ENCODE measurements at places on chromosomes 4 and X.

- peak; percentile 27 for DNase-seq
These were observed 589.9 kb upstream of the GALNT7 start for GRCh38 chr4:172578712-172579111.

- DNase-seq: no peak
These were observed 41.1 kb upstream of the TMEM184C start for GRCh38 chr4:147576084-147576483.

DNA sequence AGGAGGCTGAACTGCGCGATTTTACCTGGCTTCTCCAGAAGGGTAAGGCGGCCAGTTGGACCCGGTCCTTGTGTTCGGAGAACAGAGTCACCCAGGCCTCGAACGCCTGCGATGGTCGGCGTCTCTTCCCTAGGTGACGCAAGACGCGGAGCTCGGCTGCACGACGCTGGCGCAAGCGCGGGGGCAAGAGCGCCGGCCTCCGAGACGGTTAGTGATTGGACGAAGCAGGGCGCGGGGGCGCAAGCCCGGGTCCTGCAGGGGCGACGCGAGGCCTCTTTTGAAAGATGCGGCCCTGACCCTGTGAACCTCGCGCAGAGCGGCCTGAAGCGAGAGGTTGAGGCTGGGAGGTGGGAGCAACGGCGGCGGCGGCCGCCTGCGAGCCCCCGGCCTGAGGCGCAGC lies 428 bp downstream of the ADAD1 start:
- no peak for DNase-seq

- peak; percentile 18 for DNase-seq
These were observed 63.3 kb downstream of the GPAT3 start for GRCh38 chr4:83599183-83599582.

DNA sequence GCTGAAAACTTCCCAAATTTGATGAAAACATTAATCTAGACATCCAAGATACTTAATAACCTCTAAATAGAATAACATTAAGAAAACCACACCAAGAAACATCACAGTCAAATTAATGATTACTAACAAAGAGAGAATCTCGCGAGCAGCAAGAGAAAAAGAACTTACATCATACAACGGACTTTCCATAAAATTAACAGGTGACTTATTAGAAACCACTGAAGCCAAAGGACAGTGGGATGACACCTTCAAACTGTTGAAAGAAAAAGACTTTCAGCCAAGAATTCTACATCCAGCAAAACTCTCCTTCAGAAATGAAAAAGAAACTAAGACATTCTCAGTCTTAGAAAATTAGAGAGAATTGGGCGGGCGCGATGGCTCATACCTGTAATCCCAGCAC lies 232.0 kb downstream of the SNCA start:
- DNase-seq: no peak

DNA sequence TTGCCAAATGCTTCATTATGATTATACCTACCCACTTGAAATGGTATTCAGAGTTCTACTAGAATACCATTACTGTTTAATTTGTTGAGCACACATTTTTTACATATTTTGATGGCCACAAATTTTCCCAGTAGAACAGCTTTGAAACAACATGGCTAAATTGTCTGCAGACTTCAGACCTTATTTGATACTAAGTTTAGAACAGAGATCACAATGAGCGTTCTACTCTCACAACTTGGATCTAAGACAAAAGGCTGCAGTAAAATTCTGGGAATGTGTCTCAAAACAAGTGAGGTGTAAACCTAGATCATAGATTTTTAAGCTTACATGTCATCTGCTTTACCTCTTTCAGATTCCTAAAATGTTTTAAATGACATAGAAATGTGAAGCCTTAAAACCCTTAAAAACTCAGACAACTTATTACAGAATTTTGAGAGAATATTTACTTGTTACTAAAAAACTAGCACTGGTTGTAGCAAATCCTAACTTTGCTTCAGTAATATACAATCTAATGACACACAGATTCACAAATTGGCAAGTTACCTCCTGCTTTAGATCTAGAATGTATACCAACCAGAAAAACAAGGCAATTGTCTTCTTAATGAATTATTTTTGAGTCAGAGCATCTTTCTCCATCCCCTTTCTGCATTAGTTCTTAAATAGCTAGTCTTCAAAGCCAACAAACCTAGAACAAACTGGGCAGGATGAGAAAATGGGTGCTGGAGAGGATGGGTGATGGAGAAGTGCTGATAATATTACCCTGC lies 243.3 kb downstream of the SLC7A11 start:
- peak; percentile 75 for DNase-seq

DNA sequence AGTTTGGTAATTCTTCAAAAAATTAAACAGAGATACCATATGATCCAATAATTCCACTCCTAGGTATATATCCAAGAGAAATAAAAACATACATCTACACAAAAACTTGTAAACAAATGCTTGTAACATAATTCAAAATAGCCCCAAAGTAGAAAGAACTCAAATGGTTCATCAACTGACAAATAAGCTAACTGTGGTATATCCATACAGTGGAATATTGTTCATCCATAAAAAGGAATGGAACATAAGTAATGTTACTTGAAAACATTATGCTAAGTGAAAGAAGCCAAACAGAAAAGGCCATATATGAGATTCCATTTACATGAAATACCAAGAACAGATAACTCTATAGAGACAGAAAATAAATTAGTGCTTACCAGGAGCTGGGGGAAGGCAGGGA lies 13.4 kb downstream of the RBBP7 start:
- no peak for DNase-seq
